ENCODE measurements at places on chromosomes 16 and 17.

- DNase-seq, result no peak
Measured at GRCh38 chr17:50039058-50039457, 16.9 kb upstream of the ITGA3 start.

- no peak for DNase-seq
Measured at GRCh38 chr16:1929105-1929504, 10.9 kb upstream of the HS3ST6 start.

DNA sequence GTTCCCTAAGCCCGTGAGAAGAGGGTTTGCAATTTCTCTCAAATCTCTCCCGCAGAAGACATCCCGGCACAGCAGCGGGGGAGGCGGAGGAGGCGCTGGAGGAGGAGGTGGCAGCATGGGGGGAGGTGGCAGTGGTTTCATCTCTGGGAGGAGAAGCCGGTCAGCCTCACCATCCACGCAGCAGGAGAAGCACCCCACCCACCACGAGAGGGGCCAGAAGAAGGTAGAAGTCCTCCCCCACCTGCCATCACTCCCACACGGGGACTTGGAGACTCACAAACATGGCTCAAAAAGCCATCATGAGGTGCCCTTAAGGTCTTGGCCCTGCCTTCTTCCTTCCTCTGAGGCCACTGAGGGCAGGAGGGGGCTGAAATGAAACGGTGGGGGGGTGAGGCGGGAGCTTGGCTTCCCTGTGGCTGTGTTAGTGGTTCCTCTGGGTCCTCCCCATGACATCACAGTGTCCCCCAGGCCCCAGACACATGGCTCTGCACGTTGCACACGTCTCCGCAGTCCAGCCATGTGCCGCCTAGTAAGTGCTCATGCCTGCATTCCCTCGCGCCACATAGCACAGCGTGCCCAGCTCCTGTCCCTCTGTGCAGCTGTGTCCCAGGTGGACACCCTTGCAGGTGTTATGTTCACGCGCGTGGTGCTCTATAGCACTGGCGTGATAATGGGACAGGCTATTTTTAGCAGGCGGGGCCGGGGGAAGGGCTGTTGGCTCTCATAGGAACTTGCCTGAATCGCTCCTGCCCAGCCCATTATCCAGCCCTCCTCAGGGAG is 6.9 kb downstream of the MLLT6 start:
- DNase-seq, result no peak

DNA sequence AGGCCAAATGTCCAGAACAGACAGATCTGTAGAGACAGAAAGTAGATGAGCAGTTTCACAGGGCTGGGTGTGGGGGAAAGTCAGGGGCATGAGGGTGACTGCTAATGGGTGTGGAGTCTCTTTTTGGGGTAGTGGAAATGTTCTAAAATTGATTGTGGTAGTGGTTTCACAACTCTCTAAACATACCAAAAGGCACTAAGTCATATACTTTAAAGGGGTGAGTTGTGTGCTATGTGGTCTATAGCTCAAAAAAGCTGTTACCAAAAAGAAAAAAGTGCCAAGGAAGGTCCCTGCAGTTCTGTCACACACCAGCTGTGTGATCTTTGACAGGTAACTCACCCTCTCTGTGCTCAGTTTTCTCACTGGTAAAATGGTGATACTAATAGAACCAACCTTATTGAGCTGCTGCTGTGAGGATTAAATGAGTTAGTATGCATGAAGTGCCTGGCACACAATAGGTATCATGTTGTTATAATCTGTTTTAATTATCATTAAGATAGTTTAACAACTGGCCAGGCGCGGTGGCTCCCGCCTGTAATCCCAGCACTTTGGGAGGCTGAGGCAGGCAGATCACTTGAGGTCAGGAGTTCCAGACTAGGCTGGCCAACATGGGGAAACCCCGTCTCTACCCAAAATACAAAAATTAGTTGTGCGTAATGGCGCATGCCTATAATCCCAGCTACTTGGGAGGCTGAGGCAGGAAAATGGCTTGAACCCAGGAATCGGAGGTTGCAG is 10.3 kb downstream of the ITGAX start:
- no peak for DNase-seq

- no peak for DNase-seq
Measured at GRCh38 chr17:19753051-19753509, 5.0 kb upstream of the ALDH3A1 start.

DNA sequence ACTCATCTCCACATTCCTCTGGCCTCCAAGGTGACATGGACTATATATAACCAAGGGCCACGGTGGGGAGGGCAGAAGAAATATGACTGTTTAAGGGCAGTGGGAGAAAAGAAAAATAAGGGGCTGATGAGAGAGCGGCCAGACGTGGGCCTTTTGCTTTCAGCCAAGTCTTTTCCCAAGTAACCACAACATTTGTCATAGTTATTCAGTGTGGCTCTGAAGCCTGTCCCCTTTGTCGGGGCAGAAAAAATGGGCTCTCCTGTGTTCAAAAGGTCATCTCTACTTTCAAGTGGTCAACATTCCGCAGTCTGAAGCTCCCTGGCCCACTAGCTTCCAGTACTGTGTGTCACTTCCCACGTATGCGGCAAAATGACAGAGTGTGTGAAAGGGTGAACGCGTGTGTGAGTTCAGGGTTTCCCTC is 245.4 kb downstream of the NTN1 start:
- DNase-seq, result no peak

- DNase-seq, result no peak
Measured at GRCh38 chr16:30112197-30113030, 923 bp downstream of the GDPD3 start.

DNA sequence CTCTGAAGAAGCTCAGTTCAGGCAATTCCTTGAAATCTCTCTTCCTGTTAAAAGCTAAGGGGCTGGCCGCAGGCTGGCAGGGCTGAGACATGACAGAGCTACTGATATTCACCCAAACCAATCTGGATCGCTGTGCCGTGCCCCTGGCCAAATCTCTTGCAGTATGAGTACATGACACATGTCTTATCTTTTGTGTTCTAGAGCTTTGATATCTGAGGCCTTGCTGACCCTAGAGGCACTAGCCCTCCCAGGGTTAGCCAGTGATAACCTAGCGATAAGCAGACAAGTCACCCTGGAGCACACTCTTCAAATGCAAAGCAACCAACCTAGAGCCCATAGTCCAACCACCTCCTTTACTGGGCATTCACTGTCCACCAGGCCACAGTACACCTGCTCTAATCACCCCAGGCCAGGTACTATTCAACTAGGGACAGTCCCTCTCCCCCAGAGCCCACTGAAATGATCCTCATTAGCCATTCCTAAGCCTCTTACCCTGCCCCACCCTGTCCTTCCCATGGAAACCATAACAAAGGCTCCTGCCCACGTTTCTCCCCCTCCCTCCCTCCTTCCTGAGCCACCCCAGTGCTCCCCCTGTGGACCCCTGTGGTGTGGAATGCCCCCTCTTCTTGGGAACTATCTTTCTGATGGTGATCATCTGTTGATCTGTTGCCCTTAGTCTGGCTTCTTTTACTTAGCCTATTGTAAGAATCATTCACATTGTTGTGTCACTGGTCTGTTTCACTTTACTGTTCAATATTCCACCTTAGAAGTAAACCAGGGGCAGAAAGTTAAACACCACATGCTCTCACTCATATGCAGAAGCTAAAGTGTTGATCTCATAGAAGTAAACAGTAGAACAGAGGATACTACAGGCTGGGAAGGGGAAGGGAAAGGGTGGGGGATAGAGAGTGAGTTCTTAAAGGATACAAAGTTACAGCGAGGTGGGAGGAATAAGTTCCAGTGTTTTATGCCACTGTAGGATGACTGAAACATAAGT is 52.5 kb downstream of the TEKT5 start:
- no peak for DNase-seq

DNA sequence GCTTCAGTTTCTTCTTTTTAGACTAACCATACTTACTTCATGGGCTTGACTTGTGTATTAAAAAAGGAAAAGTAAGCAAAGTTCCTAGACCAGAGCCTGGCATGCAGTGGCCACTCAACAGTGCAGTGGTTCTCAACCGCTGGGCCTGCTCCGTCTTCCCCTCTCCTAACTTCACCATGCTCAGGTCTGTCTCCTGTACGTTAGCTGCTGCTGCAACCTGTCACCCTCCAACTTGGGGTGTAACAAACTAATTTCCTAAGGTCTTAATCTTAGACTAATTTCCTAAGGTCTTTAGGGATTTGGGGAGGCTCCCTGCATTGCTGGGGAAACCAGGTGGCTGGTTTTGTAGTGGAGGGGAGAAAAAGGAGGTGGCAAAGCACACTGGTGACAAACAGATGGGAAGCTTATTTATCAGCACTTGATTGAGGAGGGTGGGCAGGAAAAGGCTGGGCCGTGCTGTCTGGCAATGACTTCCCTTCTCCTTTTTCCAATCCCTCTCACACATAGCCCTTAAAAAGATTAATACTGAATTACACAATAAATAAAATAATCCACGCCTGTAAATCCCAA is 2.2 kb upstream of the ARL4D start:
- no peak for DNase-seq

DNA sequence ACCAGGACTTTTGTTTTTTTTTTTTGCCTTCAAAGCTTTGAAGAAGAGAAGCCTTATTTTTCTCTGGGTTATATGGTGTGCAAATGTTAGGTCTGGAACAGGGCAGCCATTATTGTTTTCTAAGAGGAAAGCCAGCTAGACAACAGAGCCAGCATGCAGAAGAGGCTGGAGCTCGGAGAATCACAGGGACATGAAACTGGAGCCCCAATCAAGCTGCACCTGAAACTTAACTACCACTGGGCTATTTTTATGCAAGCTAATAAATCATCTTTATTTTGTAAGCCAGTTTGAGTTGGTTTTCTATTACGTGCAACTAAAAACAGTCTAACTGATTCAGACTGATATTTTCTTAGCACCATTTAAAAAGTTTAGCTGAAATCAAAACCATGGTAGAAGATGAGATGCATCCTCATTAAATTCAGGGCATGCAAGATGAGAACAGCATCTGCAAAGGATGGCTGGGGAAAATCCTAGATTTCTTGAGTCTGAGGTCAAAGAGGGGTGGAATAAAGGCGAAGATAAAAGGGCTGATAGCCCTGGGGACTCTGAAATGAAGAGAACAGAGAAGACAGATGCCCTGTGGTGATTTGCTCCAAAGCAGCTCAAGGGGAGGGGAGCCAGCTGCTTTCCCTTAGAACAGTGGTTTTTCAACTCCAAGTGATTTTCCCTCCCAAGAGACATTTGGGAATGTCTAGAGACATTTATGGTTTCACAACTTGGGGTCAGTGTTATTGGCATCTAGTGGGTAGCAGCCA is 177.1 kb upstream of the WSCD1 start:
- DNase-seq, result no peak

DNA sequence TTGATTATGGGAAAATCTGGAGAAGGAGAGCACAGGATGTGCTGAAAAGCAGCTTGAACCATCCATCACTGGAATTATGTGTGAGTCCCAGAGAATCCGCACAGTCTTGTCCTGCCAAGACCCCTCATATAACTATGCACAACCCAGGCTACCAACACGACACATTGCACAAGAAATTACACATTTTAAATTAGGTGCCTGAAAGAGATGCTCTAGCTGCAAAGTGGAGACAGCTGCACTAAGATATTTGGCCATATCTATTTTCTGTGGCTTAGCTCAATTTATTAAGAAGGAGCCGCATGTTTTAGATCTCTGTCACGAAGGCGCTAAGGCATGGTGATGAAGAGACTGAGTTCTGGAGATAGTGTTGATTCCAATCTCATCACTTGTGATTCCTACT is 1308.4 kb downstream of the CDH8 start:
- no peak for DNase-seq

GRCh38 chr16:3484318-3485096 is 10.8 kb downstream of the C16orf90 start:
- DNase-seq, result no peak

All from stimulated activated CD8-positive, alpha-beta memory T cell treated with anti-CD3 and anti-CD28 coated beads, Interleukin-7, amount 100 ng/mL, for 1 hour (primary cell).